ENCODE measurements at places on chromosomes 7 and 10.

GRCh38 chr7:36931892-36932291 is 207.6 kb upstream of the AOAH start:
- no peak for DNase-seq

DNA sequence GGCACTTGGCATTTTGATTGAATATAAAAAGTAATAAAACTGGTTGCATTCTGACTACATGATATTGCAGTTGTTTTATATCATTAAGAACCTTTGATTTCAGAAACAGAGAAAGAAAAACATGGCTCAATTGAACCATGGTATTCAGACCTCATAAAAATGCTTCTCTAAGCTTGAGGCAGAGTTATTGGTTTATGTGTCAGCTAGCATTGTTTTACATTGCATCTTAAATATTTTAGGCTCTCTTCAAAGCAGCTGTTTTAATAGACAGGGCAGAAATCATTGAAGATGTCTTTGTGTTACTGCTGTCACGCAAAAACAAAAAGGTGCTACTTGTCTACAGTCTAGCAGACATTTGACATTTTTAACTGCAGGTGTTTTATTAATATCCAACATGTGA is 299.2 kb downstream of the EXOC4 start:
- no peak for DNase-seq

DNA sequence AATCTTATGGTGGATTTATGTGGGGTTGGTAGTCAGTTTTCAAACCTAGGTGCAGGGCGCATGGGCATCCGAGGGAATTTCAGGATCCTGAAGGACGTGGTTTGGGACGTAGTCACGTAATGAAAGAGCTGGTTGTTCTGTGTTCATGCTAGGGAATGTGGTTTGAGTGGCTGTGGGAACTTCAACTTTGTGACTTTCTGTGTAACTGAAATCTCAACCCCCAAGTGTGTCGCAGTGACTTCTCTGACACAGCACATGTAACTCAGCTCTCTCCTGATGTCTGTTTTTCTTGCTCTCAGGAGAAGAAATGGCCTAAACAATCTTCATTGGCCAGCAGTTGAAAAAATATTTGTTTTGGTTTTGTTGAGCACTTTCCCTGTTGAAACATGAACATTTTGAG is 199.0 kb downstream of the PTEN start:
- peak; percentile 74 for DNase-seq

- no peak for DNase-seq
These were observed 95.5 kb upstream of the KCNIP2 start for GRCh38 chr10:101939008-101939648.

Data from DND-41 (cell line).